ENCODE measurements at places on chromosomes 3 and 15. TPM values are rescaled to one million over a fixed set of nuclear protein-coding genes. Genes with fewer than 3 reads are reported as not detected.

DNA sequence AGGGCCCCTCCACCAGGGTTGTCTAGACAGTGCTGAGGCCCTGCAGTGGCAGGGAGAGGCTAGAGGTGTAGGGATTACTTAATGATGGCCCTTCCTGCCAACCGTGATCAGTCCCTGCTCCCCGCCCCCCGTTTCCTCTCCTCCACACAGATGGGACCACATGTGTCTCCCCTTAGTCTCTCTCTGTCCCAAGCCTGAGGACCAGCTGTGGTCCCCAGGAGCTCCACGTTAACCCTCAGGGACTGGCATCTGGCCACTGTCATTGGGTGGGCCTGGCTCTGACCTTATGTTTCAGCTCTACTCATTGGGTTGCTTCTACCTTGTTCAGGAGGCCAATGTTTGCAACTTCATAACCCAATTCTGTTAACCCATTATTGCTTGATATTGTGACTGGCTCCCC lies 6.0 kb upstream of the ALPK3 start:
- peaks cover 7% of the 10 kb centered on the region for H3K27me3 ChIP-seq
- no peak overlapping the region for H3K4me3 ChIP-seq
- H3K4me1 ChIP-seq, result no peaks in the 10 kb centered on the region

The LMAN1L gene
- not detected for total RNA-seq

DNA sequence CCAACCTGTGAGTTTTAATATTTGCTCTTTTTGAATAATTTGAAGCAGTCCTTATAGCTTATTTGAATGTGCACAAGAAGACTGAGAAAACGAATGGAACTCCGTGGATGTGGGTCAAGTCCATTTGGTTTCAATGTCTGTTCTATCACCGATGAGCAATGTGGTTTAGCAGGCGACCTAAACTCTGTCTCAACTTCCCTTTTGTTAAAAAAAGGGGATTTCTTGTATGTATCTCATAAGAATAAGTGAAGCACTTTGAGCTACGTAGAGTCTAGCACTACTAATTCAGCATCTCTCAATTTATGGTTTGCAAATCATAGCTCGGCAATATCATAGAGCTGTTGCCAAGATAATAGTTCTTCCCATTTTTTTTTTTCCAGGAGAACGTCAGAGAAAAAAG lies 4.6 kb upstream of the SKIL start:
- no peaks in the 10 kb centered on the region for H3K36me3 ChIP-seq
- H3K27ac ChIP-seq, result no peak overlapping the region
- no peak overlapping the region for H3K4me3 ChIP-seq

DNA sequence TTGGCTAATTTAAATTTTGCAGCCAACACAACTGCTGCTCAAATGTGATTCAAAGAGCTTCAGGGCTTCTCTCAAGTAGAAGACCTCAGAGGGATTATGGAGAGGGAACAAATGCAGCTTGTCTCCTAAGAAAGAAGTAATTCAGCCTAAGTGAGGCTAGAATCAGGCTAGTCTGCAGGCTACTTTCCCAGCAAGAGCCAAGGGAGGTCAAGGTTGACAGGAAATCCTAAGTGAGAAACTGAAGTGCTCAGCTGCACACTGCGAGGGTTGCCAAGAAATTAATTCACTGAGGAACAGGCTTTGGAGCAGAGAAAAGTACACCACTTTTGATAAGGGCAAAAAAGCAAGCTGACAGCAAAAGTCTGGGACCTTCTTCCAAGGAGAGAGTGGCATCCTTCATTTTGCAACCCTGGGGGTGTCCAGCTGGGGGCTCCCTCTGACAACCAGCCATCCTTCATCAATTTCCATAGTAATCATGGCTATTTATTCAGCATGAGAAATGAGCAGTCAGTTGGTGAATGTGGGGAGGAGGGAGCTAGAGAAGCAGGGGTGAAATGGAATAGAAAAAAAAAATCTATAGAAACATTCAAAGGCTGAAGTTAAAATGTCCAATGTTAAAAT lies 646.4 kb upstream of the ADAMTS9 start:
- H3K4me3 ChIP-seq, result no peak overlapping the region
- H3K36me3 ChIP-seq, result no peaks in the 10 kb centered on the region
- DNase-seq, result no peak
- peaks cover 2% of the 10 kb centered on the region for H3K27me3 ChIP-seq
- H3K4me1 ChIP-seq, result no peaks in the 10 kb centered on the region
- H3K27ac ChIP-seq, result no peak overlapping the region

DNA sequence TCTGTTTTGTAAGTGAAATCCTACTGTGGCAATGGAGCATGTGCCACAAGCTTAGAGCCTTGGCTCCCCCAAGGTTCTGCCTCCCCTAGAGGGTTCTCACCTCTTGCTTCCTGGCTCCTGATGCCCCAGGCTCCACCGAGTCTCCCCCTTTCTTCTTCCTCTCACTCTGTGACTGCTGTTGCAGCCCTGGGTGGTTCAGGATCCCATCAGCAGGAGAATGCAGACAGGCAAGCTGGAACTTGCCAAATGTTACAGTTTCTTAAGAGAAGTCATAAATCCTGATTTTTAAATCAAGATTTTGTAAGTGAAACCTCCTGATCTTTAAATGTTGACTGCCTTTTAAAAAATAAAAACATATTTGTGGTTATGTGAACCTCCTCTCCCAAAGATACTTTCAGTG lies 133.9 kb downstream of the CCNL1 start:
- no peak overlapping the region for H3K4me3 ChIP-seq
- no peaks in the 10 kb centered on the region for H3K36me3 ChIP-seq
- peaks cover 12% of the 10 kb centered on the region for H3K27me3 ChIP-seq
- no peak overlapping the region for H3K27ac ChIP-seq

GRCh38 chr3:42067326-42067725 lies 23.8 kb upstream of the TRAK1 start:
- peaks cover 14% of the 10 kb centered on the region for H3K4me1 ChIP-seq
- H3K27me3 ChIP-seq, result no peaks in the 10 kb centered on the region
- no peaks in the 10 kb centered on the region for H3K36me3 ChIP-seq

GRCh38 chr15:87604857-87605446 lies 651.6 kb downstream of the NTRK3 start:
- no peaks in the 10 kb centered on the region for H3K36me3 ChIP-seq
- peaks cover 5% of the 10 kb centered on the region for H3K27me3 ChIP-seq
- no peaks in the 10 kb centered on the region for H3K4me1 ChIP-seq
- peak; percentile 30 for DNase-seq

DNA sequence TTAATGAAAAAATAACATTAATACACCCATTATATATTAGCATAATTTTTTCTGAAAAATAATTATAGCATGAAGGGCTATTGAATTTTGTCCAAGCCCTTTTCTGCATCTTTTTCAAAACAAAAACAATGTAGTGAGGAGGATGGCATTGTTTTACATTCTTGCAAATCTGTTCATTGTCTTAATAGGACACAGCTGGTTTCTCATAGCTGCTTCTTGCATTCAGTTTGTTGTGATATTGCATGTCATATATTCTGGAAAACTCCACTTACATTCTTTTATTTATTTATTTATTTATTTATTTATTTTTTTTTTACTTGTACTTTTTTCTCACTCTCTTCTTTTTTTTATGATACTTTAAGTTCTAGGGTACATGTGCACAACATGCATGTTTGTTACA lies 107.4 kb downstream of the NR1D2 start:
- no peaks in the 10 kb centered on the region for H3K36me3 ChIP-seq
- no peak overlapping the region for H3K27ac ChIP-seq
- H3K4me3 ChIP-seq, result no peak overlapping the region
- H3K27me3 ChIP-seq, result peaks cover 2% of the 10 kb centered on the region
- peaks cover 7% of the 10 kb centered on the region for H3K4me1 ChIP-seq

DNA sequence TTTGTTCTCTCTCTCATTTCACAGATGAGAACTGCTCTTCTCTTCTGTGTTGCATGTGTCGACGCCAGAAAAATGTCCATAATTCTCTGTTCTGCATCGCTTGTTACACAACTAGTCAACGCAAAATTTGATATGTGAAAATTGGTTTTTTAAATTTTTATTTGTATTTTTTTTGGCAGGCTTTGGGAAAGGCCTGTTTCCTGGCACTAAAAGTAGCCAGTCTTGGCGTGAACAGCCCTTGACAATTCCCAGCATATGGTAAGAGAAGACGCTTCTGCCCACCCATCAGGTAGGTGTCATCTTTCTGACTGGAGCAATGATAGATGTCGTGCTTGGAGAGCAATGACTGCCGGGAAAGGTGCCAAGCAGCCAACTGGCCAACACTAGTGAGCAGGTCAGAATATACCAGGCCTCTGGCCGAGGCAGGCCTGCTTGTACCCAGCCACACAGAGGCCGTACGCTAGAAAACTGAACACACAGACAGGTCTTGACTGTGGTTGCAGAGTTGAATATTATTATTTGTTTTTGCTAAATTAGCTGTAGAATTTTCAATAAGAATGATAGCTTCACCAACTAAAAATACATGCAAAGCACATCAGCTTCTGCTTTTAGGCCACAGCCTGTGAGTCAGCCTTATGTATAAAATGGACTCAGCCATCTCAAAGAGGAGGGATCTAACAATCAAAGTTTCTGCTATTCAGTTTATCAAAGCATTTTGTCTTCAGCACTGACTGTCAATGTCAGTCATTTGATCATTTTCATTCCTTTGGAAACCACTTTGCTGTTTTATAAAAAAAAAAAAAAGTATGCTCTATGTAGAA lies 837.5 kb downstream of the MCTP2 start:
- H3K4me1 ChIP-seq, result no peaks in the 10 kb centered on the region
- no peaks in the 10 kb centered on the region for H3K27me3 ChIP-seq
- no peaks in the 10 kb centered on the region for H3K36me3 ChIP-seq
- no peak for DNase-seq
- H3K4me3 ChIP-seq, result no peak overlapping the region

DNA sequence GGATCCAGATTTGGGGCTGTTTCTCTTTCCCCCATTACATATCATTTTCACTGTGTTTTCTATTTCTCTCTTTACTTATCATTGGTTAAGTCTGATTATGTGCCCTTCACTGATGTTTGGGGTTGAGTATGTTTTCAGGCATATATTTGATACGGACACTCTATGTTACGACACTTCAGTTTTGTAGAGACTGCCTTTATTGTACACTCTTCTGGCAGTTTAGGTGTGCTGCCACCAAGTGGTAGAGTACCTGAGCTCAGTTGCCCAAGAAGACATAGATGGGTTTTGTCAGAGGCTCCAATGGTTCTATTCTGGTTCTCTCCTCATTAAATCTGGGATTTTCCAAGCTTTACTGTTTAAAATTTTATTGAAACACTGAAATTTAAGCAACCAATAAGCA lies 255.0 kb upstream of the ROPN1 start:
- H3K27me3 ChIP-seq, result peaks cover 17% of the 10 kb centered on the region
- DNase-seq, result peak; percentile 11
- no peak overlapping the region for H3K4me3 ChIP-seq

DNA sequence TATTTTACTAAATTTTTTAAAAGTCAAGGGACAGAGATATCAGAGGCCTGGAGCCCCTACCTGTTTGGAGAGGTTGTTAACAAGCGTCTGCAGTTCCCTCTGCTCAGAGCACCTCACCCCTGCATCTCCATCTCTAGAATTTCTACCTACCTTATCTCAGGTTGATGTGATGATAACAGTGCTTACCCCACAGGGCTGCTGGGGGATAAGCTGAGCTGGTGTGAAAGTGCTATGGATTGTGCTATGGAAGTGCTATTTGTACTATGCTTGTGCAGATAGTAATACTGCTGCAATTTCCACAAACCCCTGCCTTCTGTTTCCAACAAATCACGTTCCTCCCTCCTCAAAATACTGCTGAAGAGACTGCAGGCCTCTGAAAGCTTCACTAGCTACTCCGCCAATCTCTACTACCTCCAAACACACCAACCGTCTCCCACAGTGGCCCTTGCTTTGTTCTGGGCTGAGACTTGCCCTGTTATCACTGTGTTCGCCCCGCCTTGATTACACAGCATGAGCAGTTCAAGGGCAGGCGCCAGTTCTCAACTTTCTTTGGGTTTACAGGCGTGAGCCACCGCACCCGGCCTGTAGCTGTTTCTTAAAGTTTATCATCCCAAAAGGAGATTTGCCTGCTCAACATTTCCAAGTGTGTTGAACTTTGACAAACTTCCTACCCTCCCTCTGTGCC lies 28.4 kb upstream of the PARL start:
- H3K27ac ChIP-seq, result no peak overlapping the region
- no peaks in the 10 kb centered on the region for H3K36me3 ChIP-seq
- no peak for DNase-seq

- no peak overlapping the region for H3K27ac ChIP-seq
- no peaks in the 10 kb centered on the region for H3K36me3 ChIP-seq
- no peaks in the 10 kb centered on the region for H3K27me3 ChIP-seq
- no peak for DNase-seq
- no peak overlapping the region for H3K4me3 ChIP-seq
Observed at GRCh38 chr3:86973440-86973839, 17.5 kb downstream of the VGLL3 start.

The CHRM5 gene
- not detected for total RNA-seq

GRCh38 chr15:48946074-48946839 lies 17.5 kb downstream of the SHC4 start:
- peaks cover 20% of the 10 kb centered on the region for H3K27me3 ChIP-seq
- no peak for DNase-seq
- H3K27ac ChIP-seq, result peak overlapping the region; percentile 7

The CELSR3 gene
- total RNA-seq, result 7.9 TPM

DNA sequence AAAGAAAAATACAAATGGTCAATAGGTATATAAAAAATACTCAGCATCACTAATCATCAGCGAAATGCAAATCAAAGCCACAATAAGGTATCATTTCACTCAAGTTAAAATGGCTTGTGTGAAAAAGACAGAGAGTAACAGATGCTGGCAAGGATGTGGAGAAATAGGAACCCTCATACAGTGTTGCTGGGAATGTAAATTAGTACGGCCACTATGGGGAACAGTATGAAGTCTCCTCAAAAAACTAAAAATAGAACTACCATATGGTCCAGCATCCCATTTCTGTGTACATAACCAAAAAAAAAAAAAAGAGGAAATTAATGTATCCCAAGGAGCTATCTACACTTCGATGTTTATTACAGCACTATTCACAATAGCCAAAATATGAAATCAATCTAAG lies 98.1 kb upstream of the TGFBR2 start:
- H3K4me3 ChIP-seq, result no peak overlapping the region
- no peaks in the 10 kb centered on the region for H3K36me3 ChIP-seq
- no peak overlapping the region for H3K27ac ChIP-seq
- no peak for DNase-seq
- H3K4me1 ChIP-seq, result peaks cover 16% of the 10 kb centered on the region

GRCh38 chr3:124467980-124468902 lies 262.0 kb upstream of the UMPS start:
- H3K27me3 ChIP-seq, result peaks cover 20% of the 10 kb centered on the region
- peak; percentile 61 for DNase-seq
- no peaks in the 10 kb centered on the region for H3K36me3 ChIP-seq
- no peaks in the 10 kb centered on the region for H3K4me1 ChIP-seq
- no peak overlapping the region for H3K4me3 ChIP-seq

DNA sequence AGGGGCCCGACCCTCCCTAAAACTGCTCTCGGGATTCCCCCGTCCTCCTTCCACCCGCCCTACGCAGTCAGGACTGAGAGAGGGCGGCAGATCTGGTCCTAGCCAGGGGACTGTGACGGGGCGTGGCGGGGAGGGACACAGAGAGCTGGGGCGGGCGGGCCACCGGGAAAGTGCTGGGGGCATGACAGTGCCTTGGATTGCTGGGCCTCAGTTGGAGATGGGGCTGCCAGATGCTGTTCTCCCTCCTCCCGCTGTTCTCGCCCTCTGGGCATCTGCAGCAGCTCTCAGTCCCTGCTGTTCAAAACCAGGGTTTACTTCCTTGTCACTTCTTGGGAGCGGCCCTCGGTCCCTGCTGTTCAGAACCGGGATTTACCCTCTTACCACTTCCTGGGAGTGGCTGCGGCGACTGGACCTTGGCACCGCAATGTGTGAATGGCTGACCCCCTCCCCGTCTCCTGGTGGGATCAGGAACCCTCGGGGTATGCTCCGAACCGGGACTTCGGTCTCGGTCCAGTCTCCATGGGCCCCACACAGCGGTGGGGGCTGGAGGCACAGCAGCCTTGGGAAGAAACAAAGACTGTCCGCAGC lies 1.8 kb upstream of the RPP25 start:
- peak overlapping the region; percentile 26 for H3K4me3 ChIP-seq
- H3K4me1 ChIP-seq, result peaks cover 46% of the 10 kb centered on the region
- peak; percentile 41 for DNase-seq
- no peaks in the 10 kb centered on the region for H3K36me3 ChIP-seq
- no peak overlapping the region for H3K27ac ChIP-seq
